ENCODE measurements at places on chromosomes 3 and 15.

- peak; percentile 61 for DNase-seq
Observed at GRCh38 chr3:58544541-58544940, 7.6 kb upstream of the ACOX2 start.

DNA sequence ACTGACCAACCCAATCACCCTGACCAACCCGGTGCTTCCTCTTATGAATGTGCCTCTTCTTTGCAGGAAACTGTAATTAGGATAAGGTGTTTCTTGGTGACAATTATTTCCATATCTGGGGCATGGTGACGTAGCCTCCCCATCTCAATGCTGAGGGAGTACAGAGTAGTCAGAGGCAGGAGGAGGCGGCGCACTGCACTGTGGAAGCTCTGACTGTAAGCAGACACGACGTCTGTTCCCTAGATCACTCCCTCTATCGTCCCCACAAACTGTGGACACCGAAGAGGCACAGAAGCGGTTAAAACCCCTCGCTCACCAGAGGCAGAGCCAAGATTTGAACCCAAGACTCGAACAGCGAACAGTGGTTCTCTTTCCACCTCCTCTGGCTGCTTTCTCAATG is 231.0 kb upstream of the IGF1R start:
- no peak for DNase-seq

- no peak for DNase-seq
Observed at GRCh38 chr3:129365296-129366136, 62.9 kb downstream of the EFCAB12 start.

DNA sequence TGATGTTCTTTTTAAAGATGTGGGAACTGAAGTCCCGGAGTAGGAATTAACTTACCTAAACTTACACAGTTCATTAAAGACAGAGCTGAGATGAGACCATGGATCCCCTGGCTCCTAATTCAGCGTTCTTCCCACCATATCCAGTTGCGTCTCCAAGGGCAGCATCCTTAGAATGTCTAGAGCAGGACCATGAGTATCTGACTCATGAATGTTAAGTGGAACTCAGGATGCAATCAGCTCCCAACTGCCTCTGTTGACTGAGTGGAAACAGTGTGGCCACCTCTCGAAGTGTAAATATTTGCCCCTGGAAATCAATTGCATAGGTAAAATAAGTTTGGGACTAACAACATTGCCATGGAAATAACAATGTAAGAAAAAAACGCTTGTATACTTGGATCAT is 2.5 kb downstream of the SNTN start:
- peak; percentile 39 for DNase-seq

- no peak for DNase-seq
Observed at GRCh38 chr3:16790432-16791400, 94.0 kb upstream of the PLCL2 start.

Data from EH (cell line).